Activated effector memory CD4-positive, alpha-beta T cell treated with Interleukin-2 at 50 U/mL for 16 hours (primary cell): ENCODE measurements at places on chromosomes 5 and 9.
A peak's percentile ranks its signal among the peaks of the same experiment; 100 is the strongest.

GRCh38 chr5:170333161-170333910 is 35.8 kb upstream of the LCP2 start:
- DNase-seq: peak; percentile 63

DNA sequence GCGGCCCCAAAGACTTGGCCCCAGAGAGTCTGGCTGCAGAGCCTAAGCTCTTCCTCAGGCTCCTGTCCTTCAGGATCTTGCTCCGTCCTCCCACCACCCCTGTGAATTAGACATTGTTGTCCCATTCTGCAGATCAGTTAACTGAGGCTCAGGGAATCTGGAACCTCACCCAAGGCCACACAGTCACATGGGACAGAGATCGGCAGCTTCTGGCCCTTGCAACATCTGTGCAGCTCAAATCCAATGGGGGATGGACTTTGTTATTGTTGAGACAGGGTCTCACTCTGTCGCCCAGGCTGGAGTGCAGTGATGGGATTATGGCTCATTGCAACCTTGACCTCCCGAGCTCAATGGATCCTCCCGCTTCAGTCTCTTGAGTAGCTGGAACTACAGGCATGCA is 23.9 kb upstream of the LAMC3 start:
- DNase-seq: no peak

DNA sequence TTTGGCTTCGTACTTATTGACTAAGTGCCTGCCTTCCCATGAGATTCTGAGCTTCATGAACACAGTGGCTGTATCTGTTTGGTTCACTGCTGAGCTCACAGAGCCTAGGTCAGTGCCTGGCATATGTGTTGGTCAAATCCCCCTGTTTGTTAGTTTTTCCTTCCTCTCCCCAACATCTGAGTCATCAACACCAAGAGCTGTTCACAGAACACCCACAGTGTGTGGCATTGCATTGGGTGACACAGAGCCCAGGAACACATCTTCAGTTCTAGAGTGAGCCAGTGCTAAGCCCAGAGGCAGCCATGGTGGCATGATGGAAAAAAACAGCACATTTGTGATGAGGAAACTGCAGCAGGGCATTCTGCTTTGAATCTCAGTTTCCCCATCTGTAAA is 294.6 kb downstream of the SEC61B start:
- DNase-seq: no peak

- DNase-seq: no peak
These were observed 5.6 kb downstream of the GOLPH3 start for GRCh38 chr5:32168460-32169033.

DNA sequence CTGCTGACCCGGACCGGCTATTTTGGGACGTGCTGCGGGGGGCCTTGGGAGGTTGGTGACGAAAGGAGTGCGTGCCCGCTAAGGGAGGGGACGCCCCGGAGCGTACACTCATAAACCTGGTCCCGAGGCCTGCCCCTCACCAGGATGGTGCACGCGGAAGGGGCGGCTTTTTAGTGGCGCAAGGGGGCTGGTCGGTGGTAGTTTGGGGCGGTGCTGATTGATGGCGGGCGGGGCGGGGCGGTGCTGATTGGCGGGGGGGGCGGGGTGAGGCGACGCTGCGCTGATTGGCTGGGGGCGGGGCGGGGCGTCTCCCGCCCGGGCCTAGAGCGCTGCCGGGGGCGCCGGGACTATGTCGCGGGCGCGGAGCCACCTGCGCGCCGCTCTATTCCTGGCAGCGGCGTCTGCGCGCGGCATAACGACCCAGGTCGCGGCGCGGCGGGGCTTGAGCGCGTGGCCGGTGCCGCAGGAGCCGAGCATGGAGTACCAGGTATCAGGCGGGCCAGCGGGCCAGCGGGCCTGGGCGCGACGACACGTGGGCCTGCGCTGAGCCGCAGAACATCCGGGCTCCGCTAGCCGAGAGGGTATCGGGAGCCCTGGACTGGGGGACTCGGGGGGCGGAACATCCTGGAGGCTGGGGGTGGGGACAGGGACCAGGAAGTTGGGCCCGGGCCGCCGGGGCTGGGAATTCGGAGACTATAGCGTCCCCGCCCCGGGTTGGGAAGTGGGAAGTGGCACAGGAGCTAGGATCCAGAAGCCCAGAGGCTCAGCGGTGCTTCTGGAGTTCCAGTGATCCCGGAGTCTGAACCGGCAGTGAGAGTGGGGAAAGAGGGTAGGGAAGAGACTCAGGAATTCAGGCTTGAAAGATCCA is at the start of gene FPGS:
FPGS (plus strand) TSS at position 307 of the 868 bp plus-strand sequence; CDS start at position 350, 43 bp downstream.
- peak; percentile 75 for DNase-seq

GRCh38 chr9:74132986-74133385 is 364.1 kb upstream of the RORB start:
- no peak for DNase-seq

GRCh38 chr5:109452661-109453060 is 42.9 kb upstream of the PJA2 start:
- DNase-seq: no peak

GRCh38 chr9:105376893-105377292 is 70.9 kb upstream of the FSD1L start:
- DNase-seq: no peak

- DNase-seq: no peak
These were observed 4.9 kb downstream of the NPDC1 start for GRCh38 chr9:137041124-137041523.

GRCh38 chr5:130479045-130479804 is 575.0 kb downstream of the CHSY3 start:
- DNase-seq: no peak

DNA sequence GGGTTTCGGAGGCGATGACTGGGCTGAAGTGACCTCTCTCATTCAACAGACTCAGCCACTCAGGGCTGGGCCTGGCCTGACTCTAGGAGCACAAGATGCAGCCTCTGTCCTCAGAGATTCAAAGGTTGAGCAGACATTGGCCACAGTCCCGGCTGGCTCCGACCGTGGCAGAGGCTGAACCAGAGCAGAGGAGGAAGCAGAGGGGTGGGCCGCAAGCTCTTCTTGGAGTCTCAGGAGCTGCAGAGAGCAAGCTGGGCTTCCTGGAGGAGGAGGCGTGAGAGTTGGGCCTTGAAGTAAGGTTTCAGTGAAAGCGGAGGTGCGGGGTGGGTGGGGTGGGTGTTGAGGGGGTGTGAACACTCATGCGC is 37.6 kb downstream of the ALG2 start:
- DNase-seq: no peak

- no peak for DNase-seq
These were observed 20.9 kb downstream of the RFK start for GRCh38 chr9:76373173-76373783.

- DNase-seq: no peak
These were observed 158.0 kb downstream of the SEMA5A start for GRCh38 chr5:9387879-9388278.

- no peak for DNase-seq
These were observed 4.5 kb downstream of the CCNH start for GRCh38 chr5:87408204-87408603.

GRCh38 chr5:88669371-88670050 is 213.5 kb downstream of the MEF2C start:
- no peak for DNase-seq

DNA sequence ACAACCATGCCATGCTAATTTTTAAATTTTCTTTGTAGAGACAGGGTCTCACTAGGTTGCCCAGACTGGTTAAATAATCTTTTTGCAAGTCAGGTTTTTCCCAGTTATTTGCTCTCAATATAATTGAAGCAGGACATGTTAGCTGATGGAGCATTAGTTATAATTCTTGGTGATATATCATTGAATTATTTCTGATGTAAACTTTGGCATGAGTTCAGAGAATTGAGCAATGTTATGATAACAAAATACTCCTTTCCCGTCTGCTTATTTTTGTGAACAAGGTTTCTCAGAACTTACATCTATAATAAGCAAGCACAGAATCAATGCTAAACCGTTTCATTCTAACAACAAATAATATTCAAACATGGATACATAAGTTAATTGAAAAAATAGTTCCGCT is 37.8 kb downstream of the BHMT start:
- DNase-seq: no peak

GRCh38 chr5:142587354-142587965 is 98.4 kb downstream of the FGF1 start:
- DNase-seq: no peak

DNA sequence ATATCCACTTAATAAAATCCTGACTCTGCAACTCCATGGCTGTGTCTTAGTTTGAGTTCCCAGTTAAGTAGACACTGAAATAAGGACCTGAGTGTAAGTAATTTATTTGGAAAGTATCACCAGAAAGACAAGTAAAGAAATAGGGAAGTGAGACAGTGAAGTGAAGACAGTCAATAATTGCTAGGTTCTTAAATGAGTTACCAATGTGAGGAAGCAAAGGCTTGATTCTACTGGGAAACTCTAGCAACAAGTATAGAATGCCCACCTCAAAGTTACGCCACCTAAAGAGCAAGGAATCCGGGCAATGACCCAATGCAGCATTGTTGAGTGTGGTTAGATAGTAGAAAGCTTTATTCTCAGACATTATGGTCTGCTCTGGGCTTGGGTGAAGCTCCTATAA is 383.9 kb downstream of the TLR4 start:
- DNase-seq: no peak

GRCh38 chr9:121268598-121268850 is 562 bp downstream of the GSN start:
- DNase-seq: no peak

DNA sequence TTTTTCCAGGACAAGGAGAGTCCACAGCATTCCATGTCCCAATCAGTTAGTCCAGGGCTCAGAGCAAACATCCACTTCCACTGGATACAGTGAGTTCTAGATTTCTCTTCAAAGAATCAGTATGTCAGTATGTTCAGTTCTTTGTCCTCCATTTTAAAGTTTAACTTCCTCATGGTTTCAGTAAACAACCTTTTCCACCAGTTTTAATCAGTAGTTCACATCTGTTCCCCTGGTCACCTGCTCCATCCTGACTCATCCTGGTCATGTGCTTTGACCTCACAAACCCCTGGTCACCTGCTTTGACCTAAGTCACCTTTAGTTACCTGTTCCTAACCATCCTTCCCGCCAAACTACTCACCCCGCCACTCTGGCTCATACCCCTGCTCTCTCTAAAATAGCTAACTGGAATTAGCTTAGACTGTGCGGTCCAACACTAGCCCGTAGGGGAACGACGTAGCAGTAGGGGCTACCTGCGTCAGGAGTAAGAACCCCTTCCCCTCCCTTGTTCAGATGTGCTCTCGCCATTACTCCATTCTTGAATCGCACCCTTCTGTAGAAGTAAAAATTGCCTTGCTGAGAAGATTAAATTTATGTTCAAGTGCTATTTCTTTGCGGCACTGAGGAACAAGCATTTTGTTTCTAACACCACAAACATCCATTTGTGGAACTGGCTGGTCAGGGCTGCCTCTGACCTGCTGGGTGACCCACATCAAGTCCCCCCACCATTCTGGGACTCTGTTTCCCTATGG is 5.5 kb downstream of the ENG start:
- DNase-seq: no peak

DNA sequence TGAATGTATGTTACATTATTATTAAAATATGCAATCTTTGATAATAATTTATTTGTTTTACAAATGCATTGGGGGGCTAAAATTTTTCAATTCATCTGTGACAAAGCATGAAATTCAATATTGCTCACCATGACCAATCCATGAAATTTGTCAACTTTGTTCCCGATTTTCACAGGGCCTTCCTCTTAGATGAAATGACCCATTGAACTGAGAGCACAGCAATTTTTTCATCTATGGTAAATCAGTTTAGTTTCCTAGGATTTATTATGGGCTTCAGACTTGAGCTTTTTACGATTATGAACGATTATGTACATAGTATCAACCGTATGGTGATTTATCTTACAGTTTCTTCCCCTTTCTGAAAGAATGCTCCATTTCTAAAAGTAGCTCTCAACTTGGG is 157.3 kb downstream of the KIAA0825 start:
- DNase-seq: no peak
